ENCODE measurements at places on chromosomes 4 and X. TPM values are rescaled to one million over a fixed set of nuclear protein-coding genes. Genes with fewer than 3 reads are reported as not detected.
A peak's percentile ranks its signal among the peaks of the same experiment; 100 is the strongest.

RPL36A gene
- 954 TPM for total RNA-seq

DNA sequence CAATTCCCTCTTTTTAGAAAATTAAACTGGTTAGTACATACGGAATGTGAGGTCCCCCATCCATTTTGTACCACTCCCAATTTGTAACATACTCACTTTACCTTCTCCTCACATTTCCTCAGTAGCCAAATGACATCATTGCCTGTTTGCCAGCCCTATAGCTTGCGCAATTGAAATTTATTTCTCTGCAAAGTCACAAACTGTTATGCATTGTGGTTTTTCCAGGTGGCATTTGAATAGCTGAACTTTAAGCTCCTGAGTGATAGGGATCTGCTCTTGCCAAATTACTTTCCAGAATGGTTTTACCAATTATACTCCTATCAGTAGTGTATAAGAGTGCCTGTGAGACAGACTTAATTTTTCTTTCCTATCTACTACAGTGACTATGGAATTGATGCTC is 7.7 kb downstream of the COL4A5 start:
- H3K27me3 ChIP-seq, result peaks cover 17% of the 10 kb centered on the region
- H3K27ac ChIP-seq, result no peak overlapping the region
- H3K4me3 ChIP-seq, result no peak overlapping the region
- no peaks in the 10 kb centered on the region for H3K4me1 ChIP-seq
- DNase-seq, result no peak
- H3K36me3 ChIP-seq, result no peaks in the 10 kb centered on the region

GABRA4 gene
- total RNA-seq, result not detected

ARMCX1 gene
- total RNA-seq, result 28.5 TPM

DNA sequence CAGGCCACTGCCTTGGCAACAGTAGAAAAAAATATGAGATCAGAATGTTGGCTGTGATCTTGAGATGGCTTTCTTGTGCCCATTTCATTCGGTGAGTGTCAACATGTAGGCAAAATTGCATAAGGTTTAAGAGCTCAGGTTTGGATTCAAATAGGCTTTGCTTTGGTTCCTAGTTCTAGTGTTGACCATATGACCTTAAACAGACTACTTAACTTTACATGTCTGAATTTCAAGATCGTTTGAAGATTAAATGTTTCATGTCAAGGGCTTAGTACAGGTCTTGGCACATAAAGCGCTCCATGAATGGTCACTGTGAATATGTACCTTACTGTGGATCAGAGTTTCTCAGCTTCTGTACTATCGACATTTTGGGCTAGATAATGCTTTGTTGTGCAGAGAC is 204.2 kb downstream of the MGST2 start:
- H3K4me3 ChIP-seq, result no peak overlapping the region
- no peaks in the 10 kb centered on the region for H3K36me3 ChIP-seq
- H3K27ac ChIP-seq, result no peak overlapping the region
- DNase-seq, result no peak

GRCh38 chr4:1297456-1298325 is 8.0 kb downstream of the MAEA start:
- H3K27ac ChIP-seq, result no peak overlapping the region
- H3K4me3 ChIP-seq, result no peak overlapping the region
- no peaks in the 10 kb centered on the region for H3K27me3 ChIP-seq
- DNase-seq, result peak; percentile 22
- peaks cover 9% of the 10 kb centered on the region for H3K4me1 ChIP-seq
- no peaks in the 10 kb centered on the region for H3K36me3 ChIP-seq

GRCh38 chr4:161604516-161605300 is 559.1 kb downstream of the FSTL5 start:
- H3K4me3 ChIP-seq, result no peak overlapping the region
- DNase-seq, result no peak
- no peaks in the 10 kb centered on the region for H3K36me3 ChIP-seq
- no peaks in the 10 kb centered on the region for H3K4me1 ChIP-seq
- H3K27me3 ChIP-seq, result no peaks in the 10 kb centered on the region

MAGEA1 gene
- total RNA-seq, result not detected

CT45A5 gene
- not detected for total RNA-seq

- no peaks in the 10 kb centered on the region for H3K36me3 ChIP-seq
- H3K4me3 ChIP-seq, result no peak overlapping the region
- H3K27me3 ChIP-seq, result peaks cover 38% of the 10 kb centered on the region
These were observed 50.0 kb downstream of the ZCCHC13 start for GRCh38 chrX:74353984-74354383.

RNF128 gene
- total RNA-seq, result 17.1 TPM

TASL gene
- 1.6 TPM for total RNA-seq

DNA sequence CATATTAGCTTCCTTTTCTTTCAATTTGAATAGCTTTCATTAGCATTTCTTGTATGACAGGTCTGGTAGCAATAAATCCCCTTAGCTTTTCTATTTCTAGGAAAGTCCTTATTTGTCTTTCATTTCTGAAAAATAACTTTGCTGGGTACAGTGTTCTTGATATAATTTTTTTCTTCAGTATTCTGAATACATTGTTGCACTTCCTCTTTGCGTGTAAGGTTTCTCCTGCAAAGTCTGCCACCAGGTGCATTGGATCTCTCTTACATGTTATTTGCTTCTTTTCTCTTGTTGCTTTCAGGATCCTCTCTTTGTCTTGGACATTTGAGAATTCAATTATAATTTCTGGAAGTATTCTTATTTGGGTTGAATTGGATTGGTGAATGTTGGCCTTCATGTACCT is 663.7 kb downstream of the GRXCR1 start:
- no peak overlapping the region for H3K27ac ChIP-seq
- no peak for DNase-seq
- H3K4me3 ChIP-seq, result no peak overlapping the region
- peaks cover 3% of the 10 kb centered on the region for H3K36me3 ChIP-seq
- H3K27me3 ChIP-seq, result no peaks in the 10 kb centered on the region
- H3K4me1 ChIP-seq, result no peaks in the 10 kb centered on the region

DNA sequence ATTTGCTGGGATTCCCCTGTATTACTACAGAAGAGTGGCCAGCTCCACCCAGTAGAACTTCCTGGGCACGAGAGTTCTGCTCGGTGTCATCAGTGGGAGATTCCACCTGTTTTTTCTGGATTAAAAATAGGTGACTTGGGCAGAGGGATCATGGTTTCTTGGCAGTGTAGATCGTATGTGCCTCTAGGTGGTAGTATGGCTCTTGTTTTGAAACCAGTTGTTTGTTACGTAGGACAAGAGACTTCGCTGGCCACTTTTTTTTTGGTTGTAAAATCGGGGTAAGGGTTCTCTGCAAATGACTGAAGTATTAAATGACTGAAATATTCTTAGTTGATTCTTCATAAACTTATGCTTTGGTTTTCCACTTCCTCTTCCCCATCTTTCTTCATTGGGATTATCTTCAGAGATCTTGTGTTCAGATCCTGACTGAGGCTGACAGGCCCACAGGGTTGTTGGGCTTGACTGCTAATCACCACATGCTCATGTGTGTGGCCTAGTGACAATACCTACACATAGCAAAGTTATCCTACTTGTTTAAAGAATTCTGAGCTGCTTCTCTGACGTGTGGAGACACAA is 43.8 kb upstream of the WDR1 start:
- no peak overlapping the region for H3K4me3 ChIP-seq
- H3K36me3 ChIP-seq, result no peaks in the 10 kb centered on the region
- no peaks in the 10 kb centered on the region for H3K27me3 ChIP-seq
- H3K27ac ChIP-seq, result no peak overlapping the region
- no peaks in the 10 kb centered on the region for H3K4me1 ChIP-seq
- no peak for DNase-seq

DNA sequence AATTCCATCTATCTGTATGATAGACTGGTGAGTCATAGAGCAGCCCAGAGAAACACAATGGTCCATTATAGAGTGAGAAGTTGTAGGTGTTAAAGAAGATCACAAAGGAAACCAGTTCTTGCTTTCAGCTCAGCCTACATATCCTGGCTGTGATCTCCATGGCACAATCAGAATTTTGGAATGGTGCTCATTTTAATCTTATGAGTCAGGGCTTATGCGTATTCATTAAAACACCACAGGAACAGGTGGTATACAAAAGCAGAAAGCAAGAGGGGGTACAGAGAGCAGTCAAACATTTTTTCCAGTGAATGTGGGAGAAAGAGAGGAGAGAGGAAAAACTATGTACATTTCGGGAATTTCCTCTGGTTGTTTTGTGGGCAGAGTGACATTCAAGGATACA is 126.9 kb downstream of the MFAP3L start:
- DNase-seq, result no peak
- H3K4me1 ChIP-seq, result no peaks in the 10 kb centered on the region
- H3K36me3 ChIP-seq, result no peaks in the 10 kb centered on the region
- no peaks in the 10 kb centered on the region for H3K27me3 ChIP-seq
- H3K4me3 ChIP-seq, result no peak overlapping the region
- H3K27ac ChIP-seq, result no peak overlapping the region

GRCh38 chr4:3515646-3516045 is 16.6 kb downstream of the LRPAP1 start:
- no peaks in the 10 kb centered on the region for H3K4me1 ChIP-seq
- peaks cover 31% of the 10 kb centered on the region for H3K36me3 ChIP-seq
- no peak for DNase-seq

DNA sequence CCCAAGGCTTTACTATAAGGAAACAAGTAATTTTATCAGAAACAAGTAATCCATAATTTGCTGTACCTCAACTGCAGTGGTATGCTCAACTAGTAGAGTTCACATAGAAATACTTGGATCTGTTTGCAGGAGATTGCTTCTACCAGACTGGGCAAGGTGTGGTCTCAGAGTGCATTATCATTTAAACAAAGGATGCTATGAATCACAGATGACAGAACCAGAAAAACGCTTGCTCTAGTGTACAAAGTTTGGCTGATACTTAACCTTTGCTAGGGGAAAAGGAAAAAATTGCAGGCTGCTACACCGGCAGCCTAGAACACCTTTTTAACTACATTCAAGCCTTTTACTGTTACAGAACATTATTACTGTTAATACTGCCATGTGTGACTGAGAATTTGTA is 97.1 kb downstream of the ENOX2 start:
- H3K4me3 ChIP-seq, result no peak overlapping the region
- H3K36me3 ChIP-seq, result no peaks in the 10 kb centered on the region
- H3K4me1 ChIP-seq, result no peaks in the 10 kb centered on the region
- H3K27ac ChIP-seq, result no peak overlapping the region

DNA sequence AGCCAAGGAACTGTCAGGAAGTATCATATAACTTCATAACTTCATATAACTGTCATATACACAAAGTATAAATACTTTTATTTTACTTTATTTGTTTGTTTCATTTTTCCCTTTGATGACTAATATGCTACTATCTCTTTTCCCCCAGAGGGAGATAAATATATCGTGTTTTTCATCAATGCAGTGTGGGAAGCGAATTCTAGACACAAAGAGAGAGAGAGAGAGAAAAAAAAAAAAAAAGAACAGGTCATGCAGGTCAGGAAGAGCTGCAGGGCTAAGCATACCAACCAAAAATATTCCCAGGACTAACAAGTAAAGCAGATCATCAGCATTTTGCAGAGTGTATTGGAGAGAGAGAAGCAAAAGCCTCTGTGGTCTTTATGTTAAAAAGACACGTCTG is 1849.2 kb downstream of the STIM2 start:
- no peak overlapping the region for H3K27ac ChIP-seq
- H3K36me3 ChIP-seq, result no peaks in the 10 kb centered on the region
- no peaks in the 10 kb centered on the region for H3K27me3 ChIP-seq
- DNase-seq, result no peak
- no peaks in the 10 kb centered on the region for H3K4me1 ChIP-seq

GRCh38 chr4:177680308-177680707 is 238.1 kb upstream of the AGA start:
- no peaks in the 10 kb centered on the region for H3K27me3 ChIP-seq
- no peak overlapping the region for H3K4me3 ChIP-seq
- no peak for DNase-seq
- H3K4me1 ChIP-seq, result no peaks in the 10 kb centered on the region
- H3K36me3 ChIP-seq, result no peaks in the 10 kb centered on the region
- no peak overlapping the region for H3K27ac ChIP-seq

GRCh38 chr4:74516303-74516702 is 71.4 kb downstream of the AREG start:
- H3K4me3 ChIP-seq, result no peak overlapping the region
- no peak for DNase-seq
- H3K27me3 ChIP-seq, result no peaks in the 10 kb centered on the region
- no peaks in the 10 kb centered on the region for H3K4me1 ChIP-seq
- H3K27ac ChIP-seq, result no peak overlapping the region

CXCL3 gene
- total RNA-seq, result 0.64 TPM

- no peak for DNase-seq
- no peaks in the 10 kb centered on the region for H3K4me1 ChIP-seq
- H3K36me3 ChIP-seq, result no peaks in the 10 kb centered on the region
These were observed 31.0 kb downstream of the SLC10A6 start for GRCh38 chr4:86818211-86818610.
